NCI-H510A treated with DMSO at 0.1 percent for 48 hours (cell line): ENCODE measurements at places on chromosomes 16 and 17.
A peak's percentile ranks its signal among the peaks of the same experiment; 100 is the strongest.

DNA sequence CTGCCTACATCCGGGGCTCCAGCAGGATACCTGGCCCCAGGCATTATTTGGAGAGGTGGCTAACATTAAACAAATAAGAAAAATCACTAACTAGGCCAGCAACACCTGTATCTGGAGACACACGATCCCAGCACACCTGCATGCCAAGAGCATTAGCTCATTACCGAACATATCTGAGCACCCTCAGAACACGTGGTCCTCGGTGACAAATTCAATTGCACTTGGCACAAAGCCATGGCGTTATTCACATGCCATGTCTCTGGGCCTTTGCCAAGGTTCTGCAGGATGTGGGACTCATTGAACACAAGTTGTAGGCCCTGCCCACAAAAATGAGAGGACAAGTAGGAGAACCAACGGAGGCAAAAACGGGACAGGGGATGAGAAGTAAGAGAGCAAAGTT is 552.3 kb downstream of the TOX3 start:
- DNase-seq, result peak; percentile 98

DNA sequence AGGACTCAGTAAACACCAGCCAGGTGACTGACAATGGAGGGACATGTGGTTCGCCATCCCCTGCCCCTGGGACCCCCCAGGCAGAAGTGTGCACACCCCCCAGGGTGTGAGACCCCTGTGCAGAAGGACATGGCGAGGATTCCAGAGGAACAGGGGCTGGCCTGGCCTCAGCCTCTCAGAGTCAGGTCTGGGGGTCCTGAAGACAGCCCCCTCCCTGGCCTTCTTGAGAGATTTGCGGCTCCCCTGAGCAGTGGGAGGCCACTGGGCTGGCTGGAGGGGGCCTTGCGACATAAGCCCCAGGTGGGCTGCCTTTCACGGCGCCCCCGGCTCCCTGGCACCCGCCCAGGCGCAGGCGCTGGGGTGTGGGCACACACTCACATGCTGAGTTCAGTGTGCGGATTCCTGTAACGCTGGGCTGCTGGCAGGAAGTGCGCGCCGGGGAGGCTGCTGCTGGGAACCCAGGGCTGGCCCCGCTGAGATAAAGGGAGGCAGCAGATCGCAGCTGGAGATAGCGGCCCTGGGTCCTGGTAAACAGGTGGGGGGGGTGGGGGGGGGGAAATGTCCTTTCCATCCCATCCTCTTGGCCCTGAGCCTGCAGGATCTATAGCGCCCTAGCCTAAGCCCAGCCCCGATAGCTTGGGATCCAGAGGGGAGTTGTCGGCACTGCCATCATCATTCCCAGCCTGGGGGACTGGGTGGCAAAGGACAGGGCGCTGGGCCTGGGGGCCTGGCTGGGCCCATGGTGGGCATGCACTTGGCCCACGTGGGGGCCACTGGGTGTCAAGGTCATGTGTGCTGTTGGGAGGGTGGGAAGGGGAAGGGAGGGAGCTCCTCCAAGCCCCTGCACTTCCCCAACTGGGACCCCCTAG is 27.1 kb downstream of the TMEM235 start:
- peak; percentile 8 for DNase-seq

DNA sequence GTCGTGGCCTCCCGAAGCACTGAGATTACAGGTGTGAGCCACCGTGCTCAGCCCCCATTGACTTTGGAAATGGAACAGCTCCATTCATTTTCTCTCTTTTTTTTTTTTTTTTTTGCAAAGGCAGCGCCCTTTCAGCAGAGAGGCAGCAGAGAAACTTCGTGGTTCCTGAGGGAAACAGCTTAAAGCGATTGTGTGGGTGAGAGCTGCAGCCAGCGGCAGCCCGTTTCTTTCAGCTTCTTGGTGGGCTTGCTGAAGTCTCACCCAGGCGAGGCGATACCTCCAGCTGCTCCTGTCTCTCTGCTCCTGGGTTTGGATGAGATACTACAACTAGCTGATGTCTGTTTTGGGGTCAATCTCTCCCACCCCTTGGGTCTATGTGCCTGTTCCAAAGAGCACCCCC is 7.7 kb downstream of the KDM8 start:
- DNase-seq, result no peak

DNA sequence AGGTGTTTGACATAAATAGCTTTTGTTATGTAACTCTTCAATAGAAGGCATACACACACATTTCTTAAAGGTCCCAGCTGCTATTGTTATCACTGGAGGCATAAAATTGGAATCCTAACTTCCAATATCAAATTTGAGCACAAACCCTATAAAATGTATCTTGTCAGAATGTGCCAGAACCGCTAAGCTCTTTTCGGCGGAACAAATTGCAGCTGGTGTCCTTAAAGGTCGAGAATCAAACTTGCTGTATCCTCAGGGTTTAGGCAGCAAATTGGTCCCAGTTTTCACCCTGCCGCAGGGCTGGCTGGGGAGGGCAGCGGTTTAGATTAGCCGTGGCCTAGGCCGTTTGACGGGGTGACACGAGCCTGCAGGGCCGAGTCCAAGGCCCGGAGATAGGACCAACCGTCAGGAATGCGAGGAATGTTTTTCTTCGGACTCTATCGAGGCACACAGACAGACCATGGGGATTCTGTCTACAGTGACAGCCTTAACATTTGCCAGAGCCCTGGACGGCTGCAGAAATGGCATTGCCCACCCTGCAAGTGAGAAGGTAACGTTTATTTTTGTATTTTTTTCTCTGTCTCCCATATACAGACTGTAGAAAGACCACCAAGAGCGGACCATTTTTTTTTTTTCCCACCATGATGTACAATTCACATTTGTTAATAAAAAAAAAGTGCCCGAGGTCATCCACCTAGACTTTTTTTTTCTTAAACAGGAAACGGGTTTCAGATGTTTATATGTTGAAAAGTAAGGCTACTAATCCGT is 297.1 kb downstream of the IRF8 start:
- DNase-seq, result no peak

- no peak for DNase-seq
Measured at GRCh38 chr17:73069164-73069770, 23.2 kb downstream of the SLC39A11 start.

DNA sequence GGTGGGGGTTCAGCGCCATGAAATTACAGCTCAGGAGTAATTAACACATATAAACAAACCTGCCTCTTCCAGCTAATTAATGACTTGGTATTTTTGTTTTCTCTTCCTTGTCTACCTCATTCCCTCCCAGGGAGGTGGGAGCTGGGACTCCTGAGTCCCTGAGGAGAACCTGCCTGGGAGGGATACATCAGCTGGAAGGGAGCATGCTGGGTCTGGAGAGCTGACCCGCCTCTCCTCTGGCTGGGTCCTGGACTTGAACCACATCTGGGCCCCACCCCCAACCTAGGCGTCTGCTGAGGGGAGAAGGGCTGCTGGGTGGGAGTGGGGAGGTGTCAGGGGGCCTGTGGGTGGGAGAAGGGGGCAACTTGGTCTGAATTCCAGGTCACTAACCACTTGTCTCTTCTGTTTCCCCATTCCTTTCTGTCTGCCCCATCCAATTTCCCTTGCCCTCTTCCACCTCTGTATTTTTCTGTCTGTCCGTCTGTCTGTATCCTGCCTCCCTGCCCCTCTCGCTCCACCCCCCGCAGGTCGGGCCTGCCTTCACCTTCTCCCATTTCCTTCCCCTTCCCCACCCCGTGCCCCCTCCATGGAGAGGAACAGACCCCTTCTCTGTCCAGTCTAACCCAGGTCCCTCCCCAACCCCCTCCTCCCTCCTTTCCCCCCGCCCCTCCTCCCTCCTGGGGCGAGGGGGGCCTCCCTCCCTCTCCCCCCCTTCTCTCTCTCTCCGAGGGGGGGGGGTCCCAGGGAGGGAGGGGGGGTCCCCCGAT is at the start of gene NLGN2:
Gene NLGN2, plus strand, starts transcription at position 361 of the 767 bp plus-strand sequence. CDS start 411 bp downstream, outside the sequence.
- no peak for DNase-seq

DNA sequence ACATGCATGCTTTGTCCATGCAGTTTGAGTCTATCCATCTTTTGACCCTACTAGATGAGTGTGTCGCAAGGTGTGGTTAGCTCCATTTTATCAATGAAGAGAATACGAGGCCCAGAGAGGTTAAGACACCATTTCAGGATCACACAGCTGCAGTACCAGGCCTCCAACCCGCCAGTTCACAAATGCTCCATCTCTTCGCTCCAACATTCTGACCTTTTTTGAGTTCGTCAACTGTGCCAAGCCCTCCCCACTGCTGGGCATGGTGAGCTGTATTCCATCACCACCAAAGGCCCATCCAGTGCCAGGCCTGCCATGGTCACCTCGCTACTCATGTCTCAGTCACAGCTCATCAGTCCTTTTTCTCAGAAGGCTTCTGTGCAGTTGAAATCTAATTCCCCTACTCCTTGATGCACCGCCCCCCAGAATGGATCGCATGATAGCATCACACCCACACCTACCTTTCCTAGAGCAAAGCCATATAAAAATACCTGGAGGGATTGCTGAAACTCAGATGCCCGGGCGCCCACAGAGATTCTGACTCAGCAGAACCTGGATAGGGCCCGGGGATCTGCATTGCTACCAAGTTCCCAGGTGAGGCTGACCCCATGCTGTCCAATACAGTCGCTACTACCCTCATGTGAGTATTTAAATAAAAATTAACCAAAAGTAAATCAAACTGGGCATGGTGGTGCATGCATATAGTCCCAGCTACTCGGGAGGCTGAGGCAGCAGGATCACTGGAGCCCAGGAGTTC is 38.0 kb downstream of the ZNF423 start:
- DNase-seq, result no peak

DNA sequence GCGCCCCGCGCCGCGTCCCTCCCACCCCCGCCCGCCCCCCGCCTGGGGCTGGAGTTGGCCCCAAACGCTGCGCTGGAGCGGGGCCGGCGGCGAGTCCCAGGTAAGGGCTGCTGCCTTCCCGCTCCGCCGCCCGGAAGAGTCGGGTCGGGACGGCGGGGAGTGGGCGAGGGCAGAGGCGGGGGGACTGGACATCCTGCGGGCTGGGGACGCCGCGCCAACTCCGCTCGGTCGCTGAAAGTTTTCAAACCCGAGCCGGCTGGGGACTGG is 469 bp downstream of the GPRC5C start:
- no peak for DNase-seq

DNA sequence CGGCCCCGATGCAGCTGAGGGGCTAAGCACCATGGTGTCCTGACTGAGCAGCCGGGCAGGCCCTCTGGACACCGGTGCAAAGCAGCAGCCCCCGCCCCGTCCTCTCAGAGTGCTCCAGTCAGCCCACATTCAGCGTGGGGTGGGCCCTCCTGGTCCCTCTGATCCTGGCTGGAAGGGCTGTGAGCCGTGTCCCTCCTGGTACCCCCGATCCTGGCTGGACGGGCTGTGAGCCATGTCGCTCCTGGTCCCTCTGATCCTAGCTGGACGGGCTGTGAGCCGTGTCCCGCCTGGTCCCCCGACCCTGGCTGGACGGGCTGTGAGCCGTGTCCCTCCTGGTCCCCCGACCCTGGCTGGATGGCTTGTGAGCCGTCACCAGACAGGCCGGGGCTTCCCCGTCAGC is 26.9 kb upstream of the ACSF3 start:
- no peak for DNase-seq

GRCh38 chr17:58165981-58166380 is 801 bp upstream of the OR4D2 start:
- DNase-seq, result no peak

GRCh38 chr16:59604354-59604753 is 870.2 kb upstream of the GOT2 start:
- no peak for DNase-seq

DNA sequence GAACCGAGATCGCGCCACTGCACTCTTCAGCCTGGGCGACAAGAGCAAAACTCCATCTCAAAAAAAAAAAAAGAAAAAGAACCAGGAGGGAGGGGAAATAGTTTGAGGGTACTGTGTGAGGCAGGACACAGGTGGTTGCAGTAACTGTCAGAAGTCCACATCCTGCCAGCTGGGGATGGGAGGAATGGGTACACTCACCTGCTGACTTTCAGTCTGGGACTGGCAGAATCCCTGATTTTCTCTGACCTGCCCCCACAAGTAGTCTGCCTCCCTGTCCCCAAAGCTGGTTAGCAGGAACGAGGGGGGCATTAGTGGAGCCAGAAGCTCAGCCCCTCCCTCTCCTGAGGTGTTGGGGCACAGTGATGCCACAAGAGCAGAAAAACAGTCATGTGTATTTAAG is 7.1 kb upstream of the ARL5C start:
- DNase-seq, result no peak

GRCh38 chr17:52376137-52376536 is 217.6 kb upstream of the CA10 start:
- no peak for DNase-seq

GRCh38 chr17:49755663-49756283 is 8.2 kb downstream of the FAM117A start:
- peak; percentile 17 for DNase-seq

- peak; percentile 14 for DNase-seq
Measured at GRCh38 chr16:51753467-51754127, 602.5 kb upstream of the SALL1 start.

DNA sequence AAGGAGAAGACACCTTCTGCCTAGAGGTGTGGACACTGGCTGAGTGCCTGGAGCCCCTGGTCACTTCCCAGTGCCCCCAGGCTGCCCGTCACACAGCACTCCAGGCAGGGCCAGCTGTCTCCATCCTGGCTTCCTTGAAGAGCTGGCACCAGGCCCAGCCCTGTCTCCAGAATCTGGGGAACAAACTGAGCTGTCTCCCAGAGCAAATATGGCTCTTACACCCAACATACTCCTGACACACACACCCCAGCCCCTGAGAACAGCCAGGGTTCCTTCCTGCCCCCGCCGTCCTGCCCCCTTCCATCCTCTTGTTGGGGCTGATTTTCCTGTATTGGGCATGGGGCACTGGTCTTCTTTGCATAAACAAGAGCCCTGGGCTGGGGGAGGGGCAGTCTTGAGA is 9.1 kb downstream of the NHERF1 start:
- no peak for DNase-seq

GRCh38 chr17:39729280-39729851 is 966 bp downstream of the MIEN1 start:
- no peak for DNase-seq

- no peak for DNase-seq
Measured at GRCh38 chr16:58299757-58300349, 5.0 kb upstream of the PRSS54 start.

DNA sequence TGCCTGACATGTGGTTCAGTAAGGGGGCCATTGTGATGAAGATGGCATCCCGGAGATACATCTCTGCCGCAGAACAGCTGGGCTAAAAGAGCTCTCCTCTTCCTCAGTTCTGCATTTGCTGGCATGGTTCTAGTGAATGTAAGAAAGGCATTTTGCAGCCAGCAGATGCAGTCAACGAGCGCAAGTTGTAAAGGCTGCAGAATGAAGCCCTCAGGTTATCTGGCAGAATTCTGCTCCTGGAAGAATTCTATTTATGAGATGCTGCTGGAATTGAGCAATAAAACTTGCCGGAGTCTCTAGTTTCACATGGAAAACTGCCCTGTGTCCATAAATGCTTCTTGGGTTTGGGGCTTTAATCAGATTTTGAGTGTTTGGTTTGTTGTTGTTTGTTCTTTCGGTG is 176.8 kb upstream of the HSBP1 start:
- DNase-seq, result no peak

GRCh38 chr17:82065193-82065637 is 389 bp downstream of the DUS1L start:
- no peak for DNase-seq

- DNase-seq, result peak; percentile 69
Measured at GRCh38 chr17:80220054-80220735, at the start of the genes SGSH and SLC26A11. SGSH (minus strand) TSS chr17:80220333; CDS start chr17:80220313, 20 bp downstream. SLC26A11 (plus strand) TSS chr17:80220427; CDS start chr17:80221561, 1,134 bp downstream.
